GM23248 (cell line): ENCODE measurements at places on chromosomes 16 and 17.

- DNase-seq = peak; percentile 76
Measured at GRCh38 chr16:2236337-2237101, at the start of gene DNASE1L2. TSS of gene DNASE1L2 (plus strand) at chr16:2236444. CDS start at chr16:2236817, 373 bp downstream.

DNA sequence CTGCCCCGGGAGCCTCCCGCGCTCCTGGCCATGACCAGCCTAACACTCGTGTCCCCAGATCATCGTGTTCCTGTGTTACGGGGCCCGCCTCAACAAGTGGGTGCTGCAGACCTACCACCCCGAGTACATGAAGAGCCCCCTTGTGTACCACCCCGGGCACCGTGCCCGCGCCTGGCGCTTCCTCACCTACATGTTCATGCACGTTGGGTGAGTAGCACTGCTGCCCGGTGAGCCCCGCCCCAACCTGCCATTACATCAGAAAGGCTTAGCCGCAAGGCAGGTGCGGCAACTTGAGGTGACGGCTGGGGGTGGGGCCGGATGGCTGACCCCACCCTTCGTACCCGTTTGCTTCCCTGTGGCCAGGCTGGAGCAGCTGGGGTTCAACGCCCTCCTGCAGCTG lies 1.4 kb downstream of the RHBDL1 start:
- no peak for DNase-seq

- DNase-seq = no peak
Measured at GRCh38 chr16:86211800-86212199, 298.5 kb upstream of the FOXF1 start.

- no peak for DNase-seq
Measured at GRCh38 chr17:6173653-6174052, 103.5 kb downstream of the WSCD1 start.

DNA sequence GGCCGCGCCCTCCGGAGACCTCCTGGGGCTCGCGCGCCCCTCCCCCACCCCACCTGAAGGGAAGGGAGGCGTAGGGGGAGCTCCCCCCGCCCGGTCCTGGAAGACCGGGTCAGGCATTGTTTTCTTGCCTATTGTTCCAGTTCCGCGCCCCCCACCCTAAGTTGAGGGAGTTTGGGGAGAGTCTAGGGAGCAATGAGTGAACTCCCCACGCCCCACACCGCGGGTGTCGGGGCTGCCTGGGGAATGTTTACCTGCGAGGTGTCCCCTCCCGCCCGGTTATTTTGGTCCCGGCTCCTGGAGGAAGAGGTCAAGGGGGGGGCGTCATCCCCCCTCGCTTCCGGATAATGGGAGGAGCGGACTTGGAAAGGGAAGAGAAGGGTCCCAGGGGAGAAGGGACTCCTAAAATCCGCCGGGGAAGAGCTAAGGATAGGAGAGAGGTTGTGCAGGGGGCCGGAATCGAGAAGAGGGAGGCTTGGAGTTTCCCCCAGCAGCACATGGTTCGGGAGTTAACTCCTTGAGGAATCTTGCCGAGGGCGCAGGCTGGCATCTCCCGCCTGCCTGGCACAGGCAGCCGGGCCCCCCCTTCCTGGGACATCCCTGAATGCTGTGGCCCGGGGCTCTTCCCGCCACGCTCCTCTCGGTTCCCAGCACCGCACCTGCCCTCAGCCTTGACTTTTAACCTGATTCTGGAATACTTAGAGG lies 881 bp downstream of the MLLT6 start:
- peak; percentile 59 for DNase-seq

GRCh38 chr16:67790071-67790470 lies 16.3 kb downstream of the RANBP10 start:
- no peak for DNase-seq

DNA sequence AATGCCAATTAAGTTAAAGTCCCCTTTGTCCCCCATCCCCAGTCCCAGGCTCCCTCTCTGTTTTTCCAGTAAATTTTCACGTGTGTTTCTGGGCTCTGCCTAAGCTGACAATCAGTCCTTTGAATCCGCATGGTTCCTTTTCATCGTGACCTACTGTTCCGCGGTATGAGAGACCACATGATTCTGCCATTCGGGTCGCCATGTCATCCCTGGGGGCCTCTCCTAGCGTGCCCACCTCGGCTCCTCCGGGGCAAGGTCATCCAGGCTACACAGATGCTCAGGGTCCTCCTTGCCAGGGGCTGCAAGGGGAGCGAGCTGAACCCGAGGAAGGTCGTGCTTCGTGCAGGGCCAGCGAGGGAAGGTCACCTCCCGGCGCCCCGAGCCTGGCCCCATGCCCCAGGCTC lies 157.6 kb downstream of the RAB11FIP4 start:
- peak; percentile 51 for DNase-seq

GRCh38 chr17:73030995-73031394 lies 61.5 kb downstream of the SLC39A11 start:
- DNase-seq = no peak

DNA sequence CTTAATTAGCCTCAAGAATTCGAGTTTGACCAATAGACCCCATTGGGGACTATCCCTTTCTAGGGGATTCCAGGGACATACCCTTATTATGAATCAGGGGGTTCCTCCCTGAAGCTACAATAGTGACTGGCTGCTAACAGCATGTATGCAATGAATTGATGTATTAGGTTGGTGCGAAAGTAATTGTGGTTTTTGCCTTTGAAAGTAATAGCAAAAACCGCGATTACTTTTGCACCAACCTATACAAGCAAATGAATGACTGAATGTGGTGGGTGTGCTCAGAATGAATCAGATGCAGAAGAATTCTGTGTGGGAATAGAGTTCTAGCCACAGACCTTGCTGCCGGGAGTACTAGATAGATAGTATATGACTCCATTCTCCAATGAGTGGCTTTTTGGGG lies 76.7 kb downstream of the HLF start:
- peak; percentile 93 for DNase-seq

- no peak for DNase-seq
Measured at GRCh38 chr16:53752560-53752959, 48.6 kb downstream of the FTO start.

DNA sequence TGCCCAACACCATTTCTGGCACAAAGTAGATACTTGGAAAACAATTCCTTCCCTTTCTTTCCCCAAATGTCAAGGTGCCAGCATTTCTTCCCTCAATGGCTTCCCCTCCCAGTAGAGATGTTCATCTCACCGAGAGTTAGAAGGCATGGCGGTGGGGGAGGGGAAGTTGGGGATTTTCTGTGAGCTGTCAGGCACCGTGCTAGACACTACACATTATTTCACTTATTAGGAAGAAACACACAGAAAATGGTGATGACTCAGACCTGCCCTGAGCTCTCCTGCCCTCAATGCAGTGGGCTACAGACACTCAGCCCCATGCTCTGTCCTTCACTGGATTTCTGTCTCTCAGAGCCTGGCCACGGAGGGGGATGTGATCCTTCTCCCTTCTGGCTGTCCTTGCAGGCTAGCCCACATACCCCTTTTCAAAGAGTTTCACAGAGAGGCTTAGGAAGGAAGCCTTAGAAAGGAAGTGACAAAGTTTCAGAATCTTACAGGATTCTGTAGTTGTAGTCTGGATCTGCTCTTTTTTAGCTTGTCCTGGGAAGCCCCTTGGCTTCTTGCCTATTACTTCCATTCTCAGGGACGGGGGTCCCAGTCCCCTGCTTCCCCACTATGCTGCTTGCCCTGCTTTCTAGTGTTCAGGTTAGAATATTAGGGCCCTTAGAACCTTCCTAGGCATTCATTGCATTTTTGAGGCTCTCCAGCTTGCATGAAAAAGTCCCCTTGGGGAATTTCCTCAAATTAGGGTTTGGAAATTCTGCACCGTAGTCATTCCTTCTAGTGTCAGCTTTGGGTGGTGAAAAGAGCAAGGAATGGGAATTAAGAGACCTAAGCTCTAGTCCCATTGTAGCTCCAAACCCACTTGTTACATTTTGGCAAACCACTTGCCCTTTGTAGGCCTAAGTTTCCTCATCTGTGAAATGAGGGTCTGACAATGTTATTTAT lies 12.2 kb upstream of the CCL5 start:
- DNase-seq = no peak

DNA sequence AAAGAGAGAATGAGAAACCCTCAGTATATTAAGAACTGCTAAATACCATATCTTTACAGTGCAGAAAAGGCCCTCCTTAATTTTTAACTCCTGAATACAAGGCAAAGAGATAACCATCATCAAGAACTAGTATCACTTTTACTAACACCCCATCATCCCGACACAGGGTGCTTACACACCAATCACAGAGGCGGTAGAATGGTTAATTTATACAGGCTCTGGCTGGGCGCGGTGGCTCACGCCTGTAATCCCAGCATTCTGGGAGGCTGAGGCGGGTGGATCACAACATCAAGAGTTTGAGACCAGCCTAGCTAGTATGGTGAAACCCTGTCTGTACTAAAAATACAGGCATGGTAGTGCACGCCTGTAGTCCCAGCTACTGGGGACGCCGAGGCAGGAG lies 4.2 kb downstream of the PSMD12 start:
- DNase-seq = no peak

GRCh38 chr17:75396025-75396424 lies 9.5 kb downstream of the GRB2 start:
- DNase-seq = no peak
